ENCODE measurements at places on chromosomes 3 and 15.

DNA sequence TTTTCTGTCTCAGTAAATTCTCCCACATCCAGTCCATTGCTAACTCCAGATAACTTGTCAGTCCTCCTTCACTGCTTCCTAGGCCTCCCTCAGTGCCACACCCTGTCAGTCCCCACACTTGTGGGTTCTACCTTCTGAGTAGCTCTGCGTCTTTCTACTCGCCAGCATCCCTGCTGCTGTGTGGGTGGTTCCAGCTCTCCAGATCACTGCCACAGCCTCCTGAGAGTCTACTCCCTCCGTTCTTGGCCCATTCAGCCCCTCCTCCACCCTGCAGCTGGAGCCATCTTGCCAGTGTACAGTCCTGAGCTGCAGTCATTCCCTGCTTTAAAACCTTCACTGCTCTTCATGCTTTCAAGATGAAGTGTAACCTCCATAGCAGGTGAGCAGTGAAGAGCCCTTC, 45.3 kb downstream of the MAP2K5 start:
- DNase-seq, result no peak

- no peak for DNase-seq
These were observed 8.1 kb downstream of the WDR73 start for GRCh38 chr15:84645997-84646396.

GRCh38 chr15:57064033-57064432, 145.6 kb downstream of the TCF12 start:
- DNase-seq, result no peak

- peak; percentile 57 for DNase-seq
These were observed 25.5 kb downstream of the GLDN start for GRCh38 chr15:51366920-51367319.

- DNase-seq, result no peak
These were observed 51.0 kb upstream of the USP3 start for GRCh38 chr15:63453186-63453905.

- DNase-seq, result peak; percentile 34
These were observed 22.0 kb upstream of the NANOGP8 start for GRCh38 chr15:35107122-35107521.

DNA sequence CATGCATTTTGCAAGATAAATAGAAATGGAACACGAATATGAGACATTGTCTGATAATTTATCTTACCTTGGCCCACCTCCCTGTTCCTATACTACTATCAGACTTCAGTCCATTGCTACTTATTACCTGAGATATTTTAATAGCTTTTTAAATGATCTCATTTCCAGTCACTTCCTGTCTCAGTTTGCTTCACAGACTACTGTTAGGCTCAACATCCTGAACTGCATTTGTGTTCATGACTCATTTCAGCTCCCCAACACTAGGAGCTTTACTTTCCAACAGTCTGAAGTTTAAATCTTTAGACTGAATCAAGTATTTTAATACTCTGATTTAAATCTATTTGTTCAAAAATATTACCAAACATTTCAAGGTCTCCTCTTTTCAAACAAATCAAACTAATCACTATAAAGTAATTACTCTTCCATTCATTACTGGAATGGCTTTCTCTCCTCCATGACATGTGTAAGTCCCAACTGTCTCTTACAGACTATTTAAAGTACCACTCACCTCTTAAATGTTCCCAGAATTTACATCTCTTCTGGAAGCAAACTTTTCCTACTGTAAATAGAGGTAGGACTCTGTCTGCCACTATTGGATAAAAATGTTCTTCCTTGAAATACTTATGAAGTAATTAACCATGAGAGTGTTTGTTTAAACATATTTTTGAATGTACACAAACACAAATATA, 1277.6 kb downstream of the ZPLD1 start:
- DNase-seq, result peak; percentile 2

GRCh38 chr3:126124148-126124868, 40.4 kb upstream of the SLC41A3 start:
- no peak for DNase-seq

GRCh38 chr3:133856316-133856715, 39.4 kb downstream of the RAB6B start:
- DNase-seq, result no peak

DNA sequence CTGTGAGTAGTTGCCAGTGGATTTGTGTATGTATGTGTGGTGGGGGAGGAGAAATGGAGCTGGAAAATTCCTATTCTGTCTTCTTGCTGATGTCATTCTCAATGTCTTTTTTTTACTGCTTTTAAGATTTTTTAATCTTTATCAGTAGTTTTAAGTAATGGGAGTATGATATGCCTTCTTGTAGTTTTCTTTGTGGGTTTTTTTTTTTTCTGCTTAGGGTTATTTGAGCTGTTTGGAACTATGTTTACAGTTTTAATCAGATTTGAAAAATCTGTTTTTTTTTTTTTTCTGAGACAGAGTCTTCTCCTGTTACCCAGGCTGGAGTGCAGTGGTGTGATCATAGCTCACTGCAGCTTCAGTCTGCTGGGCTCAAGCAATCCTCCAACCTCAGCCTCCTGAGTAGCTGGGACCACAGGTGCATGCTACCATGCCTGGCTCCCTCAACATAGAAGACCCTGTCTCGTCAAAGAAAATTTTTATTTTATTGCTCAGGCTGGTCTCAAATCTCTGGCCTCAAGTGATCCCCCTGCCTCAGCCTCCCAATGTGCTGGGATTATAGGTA, 37.1 kb downstream of the RPL39L start:
- DNase-seq, result no peak

- no peak for DNase-seq
These were observed 722.3 kb upstream of the LMCD1 start for GRCh38 chr3:7779331-7779730.

Measured in GM03348 (cell line).